ENCODE measurements at places on chromosomes 7 and 10. TPM values are rescaled to one million over a fixed set of nuclear protein-coding genes. Genes with fewer than 3 reads are reported as not detected.

COBL gene
- total RNA-seq: 1.6 TPM

- H3K27ac ChIP-seq: no peak overlapping the region
- H3K36me3 ChIP-seq: no peaks in the 10 kb centered on the region
- H3K27me3 ChIP-seq: no peaks in the 10 kb centered on the region
- DNase-seq: no peak
- H3K4me1 ChIP-seq: peaks cover 9% of the 10 kb centered on the region
These were observed 1031.7 kb downstream of the LRMDA start for GRCh38 chr10:76463111-76463510.

DNA sequence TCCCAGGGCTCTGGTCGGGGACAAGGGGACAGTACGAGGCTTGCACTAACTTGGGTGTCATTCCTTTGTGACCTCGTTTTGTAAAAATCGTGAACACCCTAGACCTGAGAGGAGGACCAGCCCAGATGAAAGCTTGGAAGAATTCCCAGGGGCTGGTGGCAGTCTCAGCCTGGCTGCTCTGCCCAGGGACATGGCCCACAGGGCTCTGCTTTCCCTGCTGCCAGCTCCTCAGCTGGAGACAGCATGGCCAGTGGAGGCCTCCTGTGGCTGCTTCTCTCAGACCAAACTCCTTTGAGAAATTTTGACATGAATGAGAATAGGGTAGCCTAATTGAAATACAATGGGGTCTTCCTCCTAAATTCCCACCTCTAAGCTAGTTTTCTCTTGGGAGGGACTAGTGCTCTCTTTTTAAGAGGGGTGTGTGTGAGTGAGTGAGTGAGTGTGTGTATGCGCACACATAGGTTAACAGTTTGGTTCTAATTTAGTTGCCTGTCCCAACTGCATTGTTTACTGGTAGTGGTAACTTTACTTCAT, 140.3 kb upstream of the EFCAB10 start:
- H3K4me3 ChIP-seq: no peak overlapping the region
- no peaks in the 10 kb centered on the region for H3K27me3 ChIP-seq
- DNase-seq: no peak
- no peaks in the 10 kb centered on the region for H3K36me3 ChIP-seq
- no peak overlapping the region for H3K27ac ChIP-seq

ARMC3 gene
- total RNA-seq: not detected

- H3K4me3 ChIP-seq: no peak overlapping the region
- no peak overlapping the region for H3K27ac ChIP-seq
- no peaks in the 10 kb centered on the region for H3K4me1 ChIP-seq
- H3K27me3 ChIP-seq: no peaks in the 10 kb centered on the region
These were observed 1189.2 kb downstream of the TYW1 start for GRCh38 chr7:68185631-68186456.

DNA sequence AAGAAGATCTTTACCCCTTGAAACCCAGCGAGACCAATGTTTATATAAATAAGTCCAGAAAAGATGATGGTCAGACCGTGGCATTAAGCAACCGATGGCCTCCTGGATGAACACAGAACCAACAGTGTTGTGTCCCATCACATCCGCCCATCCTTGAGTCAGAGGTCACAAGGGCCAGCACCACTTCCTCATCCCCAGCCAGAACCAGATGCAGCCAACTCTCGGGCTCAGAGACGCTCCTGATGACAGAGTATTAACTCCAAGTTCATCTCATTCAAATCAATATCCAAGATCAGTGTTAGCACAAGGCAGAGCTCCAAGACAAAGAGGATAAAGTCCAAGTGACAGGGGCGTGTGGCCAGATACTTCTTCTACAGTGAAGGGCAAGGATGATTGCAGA, 63.5 kb downstream of the FAM53B start:
- no peak overlapping the region for H3K27ac ChIP-seq
- DNase-seq: no peak
- no peaks in the 10 kb centered on the region for H3K27me3 ChIP-seq
- no peak overlapping the region for H3K4me3 ChIP-seq

ELOVL3 gene
- not detected for total RNA-seq

- peak overlapping the region; percentile 97 for H3K27ac ChIP-seq
- H3K4me1 ChIP-seq: peaks cover 8% of the 10 kb centered on the region
- DNase-seq: peak; percentile 57
- H3K36me3 ChIP-seq: no peaks in the 10 kb centered on the region
- H3K4me3 ChIP-seq: peak overlapping the region; percentile 93
These were observed 1.2 kb downstream of the VCL start for GRCh38 chr10:73998929-73999691.

- H3K4me1 ChIP-seq: peaks cover 16% of the 10 kb centered on the region
- H3K4me3 ChIP-seq: peak overlapping the region; percentile 19
- DNase-seq: no peak
These were observed 16.2 kb upstream of the TES start for GRCh38 chr7:116194115-116194514.
